ENCODE measurements at places on chromosomes 3 and 15.

GRCh38 chr3:11445883-11446282, 173.7 kb downstream of the ATG7 start:
- no peak for DNase-seq

DNA sequence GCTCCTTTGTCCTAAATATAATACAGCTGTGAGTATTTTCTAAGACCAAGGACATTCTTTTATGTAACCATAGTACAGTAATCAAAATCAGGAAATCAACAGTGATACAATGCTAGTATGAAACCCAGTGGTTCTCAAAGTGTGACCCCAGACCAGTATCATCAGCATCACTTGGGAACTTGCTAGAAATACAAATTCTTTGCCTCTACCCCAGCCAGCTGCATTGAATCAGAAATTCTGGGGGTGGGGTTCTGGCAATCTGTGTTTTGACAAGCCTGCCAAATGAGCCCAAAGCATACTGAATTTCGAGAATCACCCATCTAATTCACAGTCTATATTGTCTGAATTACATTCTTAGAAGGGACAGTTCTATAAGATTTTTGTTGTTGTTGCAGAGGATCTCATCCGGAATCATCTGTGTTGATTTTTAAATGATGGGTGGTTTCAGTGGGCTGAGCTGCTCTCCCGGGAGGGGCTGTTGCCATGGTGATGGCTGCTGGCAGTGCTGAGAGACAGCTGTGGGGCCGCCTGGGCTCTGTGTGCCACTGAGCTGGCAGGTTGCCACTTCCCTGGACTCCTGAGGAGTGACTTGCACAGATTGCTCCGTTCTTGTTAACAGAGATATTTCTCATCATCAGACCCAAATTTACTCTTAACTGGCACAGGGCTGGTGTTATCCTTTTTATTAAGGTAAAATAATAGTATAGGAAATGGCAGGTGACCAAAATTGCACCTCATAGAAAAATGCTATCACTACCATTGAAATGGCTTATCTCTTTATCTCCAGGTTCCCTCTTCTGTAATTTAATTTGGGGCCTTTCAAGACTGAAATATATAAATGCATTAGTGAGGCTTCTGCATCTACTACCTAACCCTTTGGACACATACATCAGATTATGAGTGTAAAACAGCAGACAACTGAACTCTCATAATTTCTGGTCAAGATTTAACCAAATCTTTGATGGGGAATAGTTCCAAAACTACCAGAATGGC, 56.5 kb downstream of the NEK11 start:
- peak; percentile 67 for DNase-seq

DNA sequence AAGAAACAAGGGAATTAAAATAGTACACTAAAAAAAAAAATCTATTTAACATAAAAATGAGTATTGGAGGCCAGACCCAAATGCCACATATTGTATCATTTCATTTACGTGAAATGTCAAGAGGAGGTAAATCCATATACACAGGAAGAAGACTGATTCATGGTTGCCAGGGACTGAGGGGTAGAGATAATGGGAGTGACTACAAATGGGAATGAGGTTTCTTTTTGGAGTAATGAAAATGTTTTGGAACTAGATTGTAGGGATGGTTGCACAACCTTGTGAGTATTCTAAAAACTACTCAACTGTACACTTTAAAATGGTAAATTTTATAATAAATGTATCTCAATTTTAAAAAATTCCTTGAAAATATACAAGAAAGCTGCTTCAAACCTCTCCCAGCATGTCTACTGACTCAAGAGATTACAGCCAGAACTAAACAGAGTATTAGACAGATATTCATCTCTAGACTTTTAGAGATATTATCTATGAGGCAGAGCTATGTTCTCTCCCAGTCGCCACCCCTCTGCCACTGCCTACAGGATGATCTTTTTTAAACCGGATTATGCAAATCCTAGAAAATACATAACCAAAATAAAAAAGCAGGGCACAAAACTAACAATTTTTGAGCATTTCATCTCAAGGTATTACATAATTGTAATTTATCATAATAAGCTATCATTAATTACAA, 6.2 kb downstream of the HLTF start:
- no peak for DNase-seq

GRCh38 chr15:98896002-98896721, 111.4 kb downstream of the PGPEP1L start:
- no peak for DNase-seq

DNA sequence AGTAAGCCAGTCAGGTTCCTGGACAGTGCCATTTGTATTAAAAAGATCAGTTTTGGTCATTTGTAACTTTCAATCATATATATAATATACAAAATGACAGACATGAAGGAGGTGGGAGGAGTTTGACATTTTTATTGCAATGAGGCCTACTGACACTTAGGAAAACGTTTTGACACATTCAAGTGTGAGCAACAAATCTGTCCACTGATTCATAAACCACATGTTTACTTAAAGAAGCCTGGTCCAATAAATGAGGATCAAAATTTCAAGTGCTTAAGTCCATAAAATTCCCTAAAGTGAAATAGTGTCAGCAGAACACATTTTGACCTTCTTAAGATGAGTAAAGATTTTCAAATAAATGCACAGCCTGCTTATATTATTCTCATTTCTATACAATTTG, 137.3 kb downstream of the MECOM start:
- DNase-seq: no peak

DNA sequence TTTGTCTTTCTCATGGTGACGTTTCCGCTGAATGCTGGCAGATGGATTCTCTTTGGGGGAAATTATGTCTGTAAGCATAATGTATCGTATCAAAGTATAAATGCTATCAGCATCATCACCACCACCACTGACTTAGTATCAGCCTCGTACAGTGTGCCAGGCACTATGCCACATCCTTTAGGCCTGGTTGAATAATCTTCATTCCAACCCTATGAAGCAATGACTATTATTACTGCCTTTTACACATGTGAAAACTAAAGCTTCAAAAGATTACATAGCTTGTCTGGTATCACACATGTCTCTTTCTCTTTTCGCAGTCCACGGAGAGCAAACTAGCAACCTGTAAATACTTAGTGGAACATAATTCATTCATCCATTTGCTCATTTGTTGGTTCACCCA, 166.7 kb upstream of the PRICKLE2 start:
- no peak for DNase-seq

DNA sequence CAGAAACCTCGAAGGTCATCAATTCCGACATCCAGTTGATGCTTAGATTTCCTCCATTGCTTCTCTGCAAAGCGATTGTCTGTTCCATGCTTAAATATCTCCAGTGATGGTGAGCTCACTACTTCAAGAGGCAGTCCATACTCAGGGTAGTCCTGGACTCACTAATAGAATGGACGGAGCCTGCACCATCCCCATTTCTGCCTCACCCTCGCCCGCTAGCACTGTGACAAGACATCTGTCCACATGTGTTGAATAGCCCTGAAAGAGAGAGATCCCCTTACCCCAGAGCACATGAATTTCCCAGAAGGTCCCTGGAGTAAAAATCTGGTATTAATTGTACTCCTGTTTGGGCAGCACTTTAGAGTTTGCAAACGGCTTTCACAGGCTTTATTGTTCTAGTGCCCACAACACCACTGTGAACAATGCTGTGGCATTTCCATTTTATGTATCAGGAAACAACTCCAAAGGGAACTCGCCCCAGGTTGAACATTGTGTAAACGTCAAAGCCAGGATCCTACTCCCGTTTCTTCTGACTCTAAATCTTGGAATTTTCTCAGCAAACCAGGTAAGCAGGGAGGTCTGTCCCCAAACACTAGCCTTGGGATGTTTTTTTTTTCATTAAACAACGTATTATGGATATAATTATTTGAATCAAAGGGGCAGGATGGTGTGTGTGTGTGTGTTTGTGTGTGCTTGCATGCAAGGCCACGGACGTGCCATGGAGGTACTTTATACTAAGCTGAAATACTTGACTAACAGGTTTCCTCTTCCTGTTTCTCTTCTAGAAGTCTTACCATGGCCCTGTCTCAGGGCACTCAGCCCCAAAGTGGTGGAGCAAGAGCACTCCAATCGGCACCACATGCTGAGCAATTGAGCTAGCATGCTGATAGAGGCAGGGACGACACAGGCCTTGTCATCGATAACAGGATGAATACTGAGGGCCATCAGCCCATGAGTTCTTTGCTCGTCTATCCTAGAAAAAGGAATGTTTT, 198.3 kb downstream of the OPA1 start:
- no peak for DNase-seq

GRCh38 chr15:99732751-99733267, 428 bp downstream of the LYSMD4 start:
- peak; percentile 84 for DNase-seq

- no peak for DNase-seq
Measured at GRCh38 chr3:194322678-194323211, 28.4 kb downstream of the CPN2 start.

- no peak for DNase-seq
Measured at GRCh38 chr3:7875925-7876324, 625.7 kb upstream of the LMCD1 start.

- no peak for DNase-seq
Measured at GRCh38 chr15:34890424-34890823, 79.1 kb downstream of the AQR start.

DNA sequence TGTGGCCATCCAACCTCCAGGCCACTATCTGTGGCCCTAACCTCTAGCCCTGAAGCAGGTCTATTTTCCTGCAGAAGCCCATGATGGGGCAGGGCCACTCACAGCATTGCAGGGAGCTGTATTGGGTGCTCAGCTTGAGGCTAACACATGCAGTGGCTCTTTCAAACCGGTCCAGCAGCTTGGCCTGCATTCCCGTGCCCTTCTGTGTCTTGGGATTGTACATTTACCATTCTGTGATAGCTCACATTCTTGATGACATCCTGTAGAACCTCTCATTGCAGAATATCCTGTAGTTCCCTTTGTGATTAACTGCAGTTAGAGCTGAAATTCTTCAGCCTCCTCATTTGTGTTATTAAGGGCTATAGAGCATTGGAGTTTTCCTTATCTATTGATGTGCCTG, 60.8 kb upstream of the ANKRD34C start:
- no peak for DNase-seq

GRCh38 chr15:70432924-70433495, 330.3 kb downstream of the UACA start:
- DNase-seq: no peak

DNA sequence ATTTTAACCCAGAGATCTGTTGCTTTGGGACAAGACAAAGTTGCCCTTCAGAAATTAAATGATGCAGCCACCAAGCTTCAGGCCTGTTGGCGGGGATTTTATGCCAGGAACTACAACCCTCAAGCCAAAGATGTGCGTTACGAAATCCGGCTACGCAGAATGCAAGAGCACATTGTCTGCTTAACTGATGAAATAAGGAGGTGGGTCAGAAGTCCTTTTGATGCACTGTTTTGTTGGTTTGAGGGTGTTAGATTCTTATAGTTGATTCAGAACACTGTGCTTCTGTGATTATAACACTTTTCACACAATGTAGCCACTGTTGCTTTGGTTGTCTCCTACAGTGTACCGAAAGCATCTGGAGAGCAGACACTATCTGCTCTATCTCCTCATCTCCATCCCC, 20.8 kb upstream of the NXPE3 start:
- no peak for DNase-seq

DNA sequence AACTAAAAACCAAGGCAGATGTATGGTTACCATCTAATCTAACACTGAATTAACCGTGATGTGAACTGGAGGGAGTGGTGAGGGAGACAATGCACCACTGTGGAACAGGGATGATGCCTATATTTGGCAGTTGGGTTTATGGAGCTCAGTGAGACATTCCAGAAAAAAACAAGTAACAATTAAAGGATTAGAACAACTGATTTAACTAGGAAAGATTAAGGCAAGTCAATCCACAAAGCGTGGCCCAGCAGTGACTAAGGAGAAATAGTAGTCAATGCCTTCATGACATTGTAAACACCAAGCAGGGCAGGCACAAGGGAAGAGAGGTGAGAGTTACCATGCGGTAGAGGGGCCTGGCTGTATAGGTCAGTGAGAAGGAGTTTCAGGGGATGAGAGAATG, 38.1 kb downstream of the CHAC1 start:
- DNase-seq: no peak

- DNase-seq: no peak
Measured at GRCh38 chr3:141371882-141372281, 3.6 kb downstream of the ZBTB38 start.

- no peak for DNase-seq
Measured at GRCh38 chr15:100104245-100104644, 237.5 kb downstream of the ADAMTS17 start.

GRCh38 chr15:88060383-88060782, 196.2 kb downstream of the NTRK3 start:
- DNase-seq: no peak

DNA sequence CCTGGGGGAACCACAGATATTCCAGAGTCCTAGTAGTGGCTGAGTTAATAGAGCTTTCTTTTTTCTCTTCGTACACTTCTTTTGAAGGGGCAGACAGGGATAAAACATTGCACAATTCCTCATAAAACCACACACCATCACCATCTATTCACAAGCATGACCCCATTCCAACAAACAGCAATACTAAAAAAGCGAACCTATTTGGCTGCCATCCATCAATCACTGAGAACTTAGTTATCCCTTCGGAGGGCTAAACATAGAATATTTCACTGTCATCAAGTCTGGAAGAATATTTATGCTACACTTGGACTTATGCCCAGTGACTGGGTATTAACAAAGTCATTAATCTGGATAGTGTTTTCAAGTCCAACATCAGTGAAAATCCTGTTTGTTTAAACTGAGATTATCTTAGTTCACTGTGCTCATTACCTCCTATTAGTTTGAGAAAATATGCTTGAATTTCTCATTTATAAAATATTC, 80.3 kb upstream of the PRTG start:
- DNase-seq: no peak

DNA sequence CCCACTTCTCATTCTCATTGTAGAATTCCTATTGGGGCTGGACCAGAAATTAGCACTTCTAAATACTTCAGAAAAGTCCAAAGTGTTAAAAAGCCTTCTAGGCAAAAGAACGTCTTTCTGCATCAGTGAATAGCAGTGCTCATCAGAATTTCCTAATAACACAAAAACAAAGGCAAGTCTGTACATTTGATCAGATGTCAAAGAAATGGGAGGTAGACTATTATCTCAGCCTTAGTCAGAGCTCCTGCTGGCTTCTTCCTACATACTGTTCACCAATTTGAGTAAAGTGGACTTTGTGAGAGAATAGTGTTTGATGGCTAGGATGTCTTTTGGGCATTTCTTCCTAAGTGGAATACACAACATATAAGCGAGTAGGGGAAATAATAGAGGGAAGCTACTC, 48.7 kb downstream of the FOXB1 start:
- DNase-seq: no peak

DNA sequence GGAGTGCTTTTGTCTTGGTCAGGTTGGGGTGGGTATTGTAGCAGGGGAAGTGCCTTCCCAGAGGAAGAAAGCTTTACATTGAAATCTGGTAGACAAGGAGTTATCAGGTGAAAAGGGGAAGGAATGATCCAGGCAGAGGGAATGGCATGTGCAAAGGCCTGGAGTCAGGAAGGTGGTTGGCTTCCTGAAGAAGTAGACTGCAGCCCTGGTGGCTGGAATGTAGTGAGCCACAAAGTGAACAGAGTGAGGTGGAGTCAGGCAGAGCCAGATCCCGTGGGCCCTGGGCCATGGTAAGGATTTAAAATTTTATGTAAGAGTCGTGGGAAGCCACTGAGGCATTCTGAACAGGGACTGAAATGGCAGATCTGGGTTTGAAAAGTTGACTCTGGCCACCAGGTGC, 58.3 kb downstream of the RAB11A start:
- no peak for DNase-seq

GRCh38 chr3:61829722-61830350, 268.5 kb downstream of the PTPRG start:
- no peak for DNase-seq

GRCh38 chr3:171821778-171822358, 11.6 kb upstream of the PLD1 start:
- no peak for DNase-seq

GRCh38 chr3:38454884-38455638, 1.4 kb downstream of the ACVR2B start:
- peak; percentile 87 for DNase-seq

Measured in sciatic nerve (tissue), 2 donors.